Stimulated activated CD4-positive, alpha-beta T cell treated with anti-CD3 and anti-CD28 coated beads, Interleukin-15, amount 100 ng/mL, for 1 hour (primary cell): ENCODE measurements at places on chromosomes 5 and 9.

DNA sequence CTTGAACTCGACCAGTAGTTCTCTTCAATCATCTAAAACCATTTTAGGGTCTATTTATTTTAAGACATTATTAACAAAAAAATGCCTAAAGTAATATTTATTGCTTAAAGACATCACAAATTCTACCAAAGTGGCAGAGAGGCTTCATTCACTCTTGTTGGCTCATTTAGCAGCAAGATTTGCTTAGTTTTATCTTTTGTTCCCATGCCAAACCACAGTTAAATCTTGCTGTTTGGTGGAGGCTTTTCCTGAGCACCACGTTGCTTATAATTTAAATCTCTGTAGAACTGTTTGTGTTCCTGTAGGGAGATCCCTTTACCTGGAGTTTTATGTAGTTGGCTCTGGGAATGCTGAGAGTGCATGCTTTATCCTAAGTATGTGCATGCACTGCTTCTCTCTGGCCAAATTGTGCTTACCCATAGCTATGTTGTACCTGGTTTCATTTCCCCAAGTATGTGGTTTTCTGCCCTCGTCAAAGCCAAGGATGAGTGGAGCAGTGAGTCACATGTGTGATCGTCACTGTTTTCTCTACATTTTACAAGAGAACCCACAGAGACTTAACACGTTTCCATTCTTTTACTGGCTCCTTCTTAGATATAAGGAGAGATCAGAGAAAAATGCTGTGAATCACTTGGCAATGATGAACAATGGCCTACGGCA lies 42.1 kb upstream of the MAST4 start:
- no peak for DNase-seq

GRCh38 chr5:76303921-76304320 lies 99.2 kb upstream of the IQGAP2 start:
- DNase-seq: no peak

DNA sequence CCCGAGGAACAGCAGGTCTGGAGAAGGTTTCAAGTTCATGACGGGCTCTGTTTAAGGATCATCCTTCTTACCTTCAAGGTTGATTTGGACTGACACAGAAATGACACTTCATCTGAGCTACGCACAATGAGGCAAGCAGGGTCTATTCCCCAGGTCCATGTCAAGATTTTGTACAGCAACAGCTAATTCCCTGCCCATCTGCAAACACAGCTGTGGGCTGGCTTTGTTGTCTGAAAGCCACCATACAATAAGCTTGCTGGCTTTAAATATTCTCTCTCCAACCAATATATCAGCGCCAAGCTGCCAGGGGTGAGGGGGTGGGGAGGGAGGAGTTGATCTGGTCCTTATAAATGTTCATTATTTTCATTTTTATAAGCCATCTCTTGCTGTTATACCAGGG lies 92.0 kb downstream of the OTULIN start:
- DNase-seq: no peak

GRCh38 chr9:89868100-89868499 lies 263.3 kb downstream of the GADD45G start:
- DNase-seq: no peak

DNA sequence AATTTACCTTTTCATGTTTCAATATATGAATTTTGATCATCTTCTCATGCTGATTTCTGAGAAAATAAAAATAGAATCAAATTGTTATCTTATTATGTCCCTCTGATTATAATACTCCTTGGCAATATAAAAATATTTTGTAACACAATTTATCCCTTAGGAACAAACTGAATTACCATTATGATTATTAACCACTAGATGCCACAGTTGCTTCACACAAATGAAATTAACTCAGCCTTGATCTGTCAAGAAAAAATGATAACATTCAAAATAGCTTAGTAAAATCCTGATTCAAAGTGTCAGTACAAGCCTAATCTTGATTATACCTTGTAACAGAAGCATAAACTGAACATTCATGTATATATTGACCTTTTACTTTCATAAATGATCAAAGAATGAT lies 4.8 kb upstream of the CHSY3 start:
- DNase-seq: no peak

DNA sequence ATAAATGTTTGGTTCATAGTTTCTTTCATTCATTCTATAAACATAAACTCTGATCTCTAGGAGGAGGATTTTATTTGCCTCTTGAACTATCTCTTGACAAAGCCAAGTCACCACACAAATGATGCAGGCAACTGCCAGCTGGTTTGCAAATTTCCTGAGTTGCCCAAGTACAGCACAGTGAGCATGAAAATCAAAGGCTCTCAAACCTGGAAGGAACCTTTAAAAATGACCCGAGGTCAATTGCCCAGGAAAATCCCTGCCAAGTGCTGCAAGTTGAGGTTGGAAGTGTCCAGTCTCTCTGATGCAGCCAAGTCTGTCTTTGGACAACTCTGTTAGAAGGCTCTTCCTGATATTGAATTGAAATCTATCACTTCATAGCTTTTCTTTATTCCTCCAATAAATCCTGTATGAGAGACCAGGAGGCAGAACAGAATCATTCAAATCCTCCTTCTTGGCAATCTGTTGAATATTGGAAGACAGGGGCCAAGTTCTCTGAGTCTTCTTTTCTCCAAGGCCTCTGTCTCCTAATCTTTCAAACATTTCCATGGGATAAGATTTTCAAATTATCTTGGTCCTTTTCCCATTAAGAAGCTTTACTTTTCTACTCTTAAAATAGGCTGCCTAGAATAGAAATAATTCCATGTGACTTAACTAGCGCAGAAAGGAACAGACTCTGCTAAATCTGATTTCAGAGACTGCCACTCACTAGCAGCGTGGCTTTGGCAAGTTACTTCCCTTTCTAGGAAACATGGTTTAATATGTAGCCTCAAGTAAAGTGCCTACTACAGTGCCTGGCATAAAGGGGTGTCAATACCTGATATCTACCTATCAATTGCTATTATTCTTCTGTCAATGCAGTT lies 159.2 kb downstream of the SNX18 start:
- no peak for DNase-seq
